Stimulated activated CD4-positive, alpha-beta T cell treated with anti-CD3 and anti-CD28 coated beads, Interleukin-1b, Interleukin-23, amount 100 ng/mL, for 1 hour (primary cell): ENCODE measurements at places on chromosomes 11 and 22.

GRCh38 chr11:113725407-113725806 is 19.3 kb upstream of the TMPRSS5 start:
- DNase-seq: no peak

DNA sequence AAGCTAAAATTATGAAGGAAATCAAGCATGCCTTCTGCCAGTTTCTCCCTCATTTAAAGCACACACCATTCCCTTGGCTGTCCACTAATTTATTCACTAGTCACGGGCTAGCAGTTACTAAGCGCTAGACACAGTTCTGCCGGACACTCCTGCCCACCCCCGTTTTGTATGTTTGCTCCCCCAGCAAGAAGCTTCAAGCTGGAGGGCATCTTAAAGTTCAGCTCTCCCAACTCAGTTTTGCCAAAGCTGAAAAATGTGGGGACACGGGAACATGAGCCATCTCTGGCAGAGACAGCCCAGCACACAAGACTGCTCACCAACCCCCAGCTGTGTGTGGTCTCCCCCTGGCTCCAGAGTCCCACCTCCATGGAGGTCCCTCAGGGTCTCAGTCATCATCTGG is 263.6 kb downstream of the BRD1 start:
- no peak for DNase-seq

- DNase-seq: no peak
These were observed 28.2 kb downstream of the C2CD3 start for GRCh38 chr11:74142624-74143023.

GRCh38 chr11:21810650-21811049 is 382.2 kb upstream of the ANO5 start:
- no peak for DNase-seq

GRCh38 chr11:26121466-26121865 is 210.5 kb upstream of the ANO3 start:
- no peak for DNase-seq

GRCh38 chr22:45516163-45516562 is 13.5 kb downstream of the FBLN1 start:
- DNase-seq: no peak

DNA sequence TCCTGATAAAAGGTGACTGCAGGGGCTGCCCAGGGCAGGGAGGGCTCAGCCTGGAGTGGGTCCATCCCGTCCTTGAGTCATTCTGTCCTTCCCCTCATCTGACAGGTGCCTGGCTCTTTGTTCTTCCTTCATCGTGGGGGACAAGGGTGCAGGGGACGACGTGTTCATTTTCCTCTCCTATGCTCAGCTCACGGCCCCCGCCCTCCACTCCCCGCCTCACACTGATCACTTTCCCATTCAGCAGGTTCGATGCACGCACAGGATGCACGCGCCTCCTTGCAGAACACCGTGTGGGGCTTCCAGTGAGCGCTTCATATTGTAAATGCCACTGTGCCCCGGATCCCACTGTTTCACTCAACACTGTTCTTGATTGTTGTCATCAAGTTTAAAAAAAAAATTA is 32.7 kb upstream of the SHANK2 start:
- no peak for DNase-seq

DNA sequence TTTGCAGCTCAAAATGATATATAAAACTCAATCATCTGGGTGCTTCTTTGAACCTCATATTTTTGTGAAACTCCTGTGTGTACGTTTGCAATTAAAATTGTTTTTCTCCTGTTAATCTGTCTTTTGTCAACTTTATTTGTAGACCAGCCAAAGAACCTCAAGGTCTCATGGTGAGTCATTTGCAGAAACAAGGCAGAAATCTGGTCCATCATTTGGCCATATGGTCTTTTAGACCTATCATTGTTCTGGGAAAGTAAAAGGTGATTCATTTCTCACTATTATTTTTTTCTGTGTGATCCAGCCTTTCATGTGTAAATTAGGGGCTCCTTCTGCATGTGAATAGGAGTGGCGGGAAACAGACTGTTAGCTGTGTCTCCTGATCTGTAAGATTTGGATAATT is 399.1 kb upstream of the DDI1 start:
- DNase-seq: no peak

GRCh38 chr11:10139656-10140055 is 154.4 kb downstream of the SBF2 start:
- no peak for DNase-seq

DNA sequence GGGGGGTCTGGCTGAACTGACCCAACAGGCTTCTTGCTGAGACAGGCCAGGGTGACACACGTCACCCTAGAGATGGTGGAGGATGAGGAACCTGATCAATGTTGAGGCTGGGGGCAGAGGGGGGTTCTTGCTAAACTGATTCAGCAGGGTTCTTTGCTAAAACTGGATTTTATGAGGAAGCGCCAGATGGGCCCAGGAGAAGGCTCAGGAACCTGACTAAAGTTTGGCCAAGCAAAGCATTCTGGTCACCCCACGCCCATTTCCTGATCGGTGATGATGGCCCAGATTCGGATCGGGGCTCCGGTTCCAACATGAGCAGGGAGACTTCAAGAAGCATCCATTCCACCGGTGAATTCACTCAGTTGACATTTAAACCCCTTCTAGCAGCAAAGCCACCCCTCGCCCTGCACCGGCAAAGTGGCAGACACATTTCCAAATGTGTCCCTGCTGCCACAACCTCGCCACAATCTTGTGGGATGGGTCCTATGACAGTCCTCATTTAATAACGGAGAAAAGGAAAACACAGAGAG is 34.2 kb upstream of the SLC22A12 start:
- no peak for DNase-seq

GRCh38 chr11:1285316-1285744 is 24.1 kb downstream of the TOLLIP start:
- DNase-seq: no peak

GRCh38 chr22:44555046-44555445 is 57.0 kb upstream of the RTL6 start:
- no peak for DNase-seq

GRCh38 chr22:26894766-26895485 is 237.5 kb downstream of the MIAT start:
- no peak for DNase-seq

DNA sequence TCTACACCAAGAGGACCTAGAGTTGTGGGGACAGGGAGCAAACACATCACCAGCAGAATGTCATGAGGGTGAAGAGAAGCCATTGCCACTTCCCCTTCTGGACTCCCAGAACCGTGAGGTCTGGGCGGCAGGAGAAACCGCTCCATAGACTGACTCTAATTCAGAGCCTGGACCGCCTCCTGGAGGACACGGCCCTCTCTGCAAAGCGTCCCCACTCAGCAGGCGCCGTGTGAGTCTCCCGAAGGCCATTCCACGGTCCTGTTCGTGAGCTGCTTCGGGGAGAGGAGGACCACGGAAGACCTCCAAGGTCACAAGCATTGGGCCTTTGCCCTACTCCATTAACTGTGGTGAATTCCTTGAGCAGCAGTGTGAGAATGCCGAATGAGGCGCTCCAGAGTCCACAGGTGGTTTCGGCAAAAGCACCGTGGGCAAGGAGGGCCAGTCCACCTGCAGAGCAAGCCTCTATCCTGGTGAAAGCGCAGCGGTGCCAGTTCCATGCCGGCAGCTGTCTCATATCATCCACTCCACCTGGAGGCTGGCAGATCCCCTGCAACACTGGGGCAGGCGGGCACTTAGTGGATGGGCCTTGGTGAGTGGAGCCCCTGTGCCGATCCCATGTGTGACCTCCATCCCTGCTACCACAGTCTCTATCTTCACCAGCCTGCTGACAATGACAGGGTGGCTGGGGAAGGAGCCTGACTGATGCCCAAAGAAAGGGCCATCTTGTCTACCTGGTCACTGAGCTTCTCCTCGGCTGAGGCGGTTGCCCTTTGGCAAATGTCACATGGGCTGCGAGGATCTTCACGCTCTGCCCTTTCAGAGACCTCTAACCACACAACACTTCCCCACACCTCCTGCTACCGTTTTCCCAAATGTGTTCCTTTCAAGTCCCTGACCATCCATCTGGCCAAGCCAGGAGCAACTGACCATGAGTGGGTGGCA is 7.5 kb downstream of the C11orf21 start:
- DNase-seq: no peak

DNA sequence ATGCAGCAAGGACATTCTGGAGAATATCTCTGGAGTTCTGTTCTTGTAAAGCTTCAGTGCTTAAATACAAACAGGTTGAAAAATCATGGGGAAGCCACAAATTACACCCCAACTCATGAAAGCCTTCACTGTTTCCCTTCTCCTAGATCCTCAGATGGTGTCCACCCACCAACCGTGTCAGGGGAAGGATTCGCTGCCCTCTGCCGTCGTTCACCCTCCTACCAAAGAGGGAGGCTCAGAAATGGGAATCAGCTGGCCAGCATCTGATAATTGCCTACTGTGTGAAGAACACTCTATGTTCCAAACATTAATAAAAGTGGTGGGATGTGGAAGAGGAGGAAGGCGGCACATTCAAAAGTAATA is 7.4 kb upstream of the HEPACAM start:
- DNase-seq: no peak

GRCh38 chr11:28969832-28970231 is 861.6 kb downstream of the METTL15 start:
- no peak for DNase-seq

DNA sequence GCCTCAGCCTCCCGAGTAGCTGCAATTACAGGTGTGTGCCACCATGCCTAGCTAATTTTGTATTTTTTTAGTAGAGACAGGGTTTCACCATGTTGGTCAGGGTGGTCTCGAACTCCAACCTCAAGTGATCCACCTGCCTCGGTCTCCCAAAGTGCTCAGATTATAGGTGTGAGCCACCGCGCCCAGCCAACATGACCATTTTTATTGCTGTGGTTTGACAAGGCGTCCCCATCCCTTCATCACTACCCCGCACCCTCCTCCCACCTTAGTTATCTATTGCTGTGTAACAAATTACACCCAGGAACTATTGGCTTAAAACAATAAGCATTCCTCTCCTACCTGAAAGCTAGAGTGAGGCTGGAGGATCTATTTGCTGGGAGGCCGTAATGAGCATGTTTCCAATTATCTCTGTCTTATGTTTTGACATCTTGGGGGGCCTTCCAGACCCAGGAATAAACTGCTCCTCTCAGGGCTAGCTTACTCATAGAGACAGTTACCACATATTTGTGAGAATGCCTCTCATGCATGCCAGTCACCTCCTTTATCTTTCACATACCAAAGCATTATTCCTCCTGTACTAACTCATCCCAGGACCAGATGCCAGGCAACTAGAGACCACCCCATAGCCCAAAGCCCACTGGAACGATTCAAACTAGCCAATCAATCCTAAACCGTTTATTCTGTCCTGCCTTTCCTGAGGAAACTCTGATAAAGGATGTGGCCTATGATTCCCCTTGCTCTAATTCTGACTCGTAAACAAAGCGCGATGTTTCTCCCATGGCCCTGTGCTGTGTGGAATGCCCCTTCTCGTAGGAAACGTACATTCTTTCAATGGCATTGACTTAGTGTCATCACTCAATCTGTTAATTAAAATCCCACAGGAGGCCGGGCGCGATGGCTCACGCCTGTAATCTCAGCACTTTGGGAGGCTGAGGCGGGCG is 19.4 kb downstream of the SNU13 start:
- DNase-seq: no peak

DNA sequence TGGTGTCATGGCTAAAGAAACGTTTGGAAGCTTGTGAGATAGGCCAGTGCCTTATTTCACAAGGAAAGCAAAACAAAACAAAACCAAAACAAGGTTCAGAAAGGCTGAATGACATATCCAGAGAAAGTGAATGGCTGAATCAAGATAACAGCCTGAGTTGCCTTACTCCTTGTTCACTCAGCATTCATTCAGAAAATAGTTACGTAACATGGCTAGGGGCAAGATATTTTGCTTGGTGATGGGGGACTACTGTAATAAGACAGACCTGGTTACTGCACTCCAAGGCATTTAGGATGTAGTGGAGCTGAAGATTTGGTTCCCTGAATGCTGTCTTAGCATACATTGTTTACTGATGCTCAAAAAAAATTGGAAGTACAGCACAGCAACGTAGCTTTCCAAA is 47.7 kb downstream of the C11orf91 start:
- DNase-seq: no peak

DNA sequence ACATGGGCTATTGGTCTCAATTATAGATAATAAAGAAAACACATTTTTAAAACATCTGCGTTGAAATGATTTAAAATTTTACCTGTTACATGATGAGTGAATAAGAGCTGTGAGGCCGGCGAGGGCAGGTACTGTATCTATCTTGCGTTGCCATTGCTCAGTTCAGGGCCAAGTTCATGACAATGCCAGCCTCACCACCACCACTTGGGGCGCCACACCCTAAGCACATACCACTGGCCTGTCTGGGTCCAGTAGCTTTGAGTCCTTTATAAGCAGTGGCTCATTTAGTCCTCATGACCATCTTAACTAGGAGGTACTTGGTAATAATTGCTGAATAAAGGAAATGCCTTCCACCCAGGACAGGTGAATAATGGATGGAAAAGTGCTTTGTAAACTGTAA is 14.5 kb upstream of the MB start:
- DNase-seq: no peak

DNA sequence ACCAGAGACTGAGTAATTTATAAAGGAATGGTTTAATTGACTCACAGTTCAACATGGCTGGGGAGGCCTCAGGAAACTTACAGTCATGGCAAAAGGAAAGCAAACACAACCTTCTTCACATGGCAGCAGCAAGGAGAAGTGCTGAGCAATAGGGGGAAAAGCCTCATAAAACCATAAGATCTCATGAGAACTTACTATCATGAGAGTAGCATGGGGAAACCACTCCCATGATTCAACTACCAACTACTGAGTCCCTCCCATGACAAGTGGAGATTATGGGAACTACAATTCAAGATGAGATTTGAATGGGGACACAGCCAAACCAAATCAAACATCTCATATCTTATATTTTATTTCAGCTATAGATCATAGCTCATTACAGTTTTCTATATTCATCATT is 33.0 kb downstream of the GRIA4 start:
- no peak for DNase-seq

GRCh38 chr11:19853016-19853415 is 140.4 kb downstream of the NAV2 start:
- DNase-seq: no peak

- no peak for DNase-seq
These were observed 44.9 kb downstream of the GRAMD1B start for GRCh38 chr11:123474994-123475393.

DNA sequence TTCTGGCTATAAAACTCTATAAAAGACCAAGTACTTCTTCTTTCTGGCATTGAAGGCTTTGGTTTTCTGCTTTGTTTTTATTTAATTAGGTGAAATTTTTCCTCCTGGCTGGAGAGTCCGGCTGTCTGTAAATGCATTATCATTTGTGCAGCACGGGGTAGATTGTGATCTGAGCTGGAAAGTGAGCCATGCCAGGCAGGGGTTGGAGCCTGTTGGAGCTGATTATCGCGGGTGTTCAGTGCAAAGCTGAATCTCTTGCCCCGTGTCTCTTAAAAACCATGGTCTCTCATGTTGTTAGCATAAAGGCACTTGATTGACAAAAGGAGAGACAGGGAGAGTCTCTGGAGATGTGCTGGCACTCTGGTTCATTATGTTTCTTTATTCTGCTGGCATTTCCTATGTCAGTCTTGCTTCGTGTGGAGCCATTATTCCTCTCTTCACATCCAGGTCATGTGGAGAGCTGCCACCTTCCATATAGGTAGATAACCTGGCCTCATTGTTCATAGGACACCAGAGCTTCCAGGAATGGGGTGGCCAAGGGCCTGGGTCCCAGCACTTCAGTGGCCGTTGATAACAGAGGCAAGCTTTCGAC is 75.2 kb downstream of the LDLRAD3 start:
- DNase-seq: no peak
